ENCODE measurements at places on chromosomes 4 and X.
A peak's percentile ranks its signal among the peaks of the same experiment; 100 is the strongest.

DNA sequence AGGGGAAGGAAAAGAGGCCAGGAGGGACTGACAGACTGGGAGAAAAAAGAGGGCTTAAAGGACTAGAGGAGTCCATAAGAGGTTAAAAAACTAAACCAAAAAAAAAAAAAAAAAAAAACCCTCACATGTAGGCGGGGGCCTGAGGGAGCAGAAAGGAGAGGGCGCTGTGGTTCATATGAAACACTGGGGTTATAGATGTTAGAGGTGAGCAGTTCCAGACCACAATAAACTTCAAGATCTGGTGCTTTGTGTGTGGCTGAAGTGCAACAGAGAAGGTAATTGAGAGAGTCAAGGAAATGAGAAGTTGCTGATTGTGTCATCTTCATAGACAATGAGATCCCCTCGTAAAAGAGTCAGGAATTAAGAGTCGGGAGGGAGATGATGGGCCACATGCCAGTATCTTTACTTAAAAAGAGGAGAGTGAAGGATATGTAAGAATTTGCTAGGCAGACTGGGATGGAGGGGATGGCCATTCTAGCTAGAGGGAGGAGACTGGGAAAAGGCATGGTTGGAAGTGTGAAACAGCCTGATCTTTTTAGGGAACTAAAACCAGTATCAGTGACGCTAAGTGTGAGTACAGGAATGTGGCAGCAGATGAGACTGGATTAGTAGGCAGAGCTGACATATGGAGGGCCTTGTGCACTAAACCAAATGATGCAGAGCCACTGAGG, 18.4 kb upstream of the OGT start:
- DNase-seq, result no peak

- DNase-seq, result no peak
Measured at GRCh38 chr4:53618321-53618720, 27.0 kb upstream of the LNX1 start.

DNA sequence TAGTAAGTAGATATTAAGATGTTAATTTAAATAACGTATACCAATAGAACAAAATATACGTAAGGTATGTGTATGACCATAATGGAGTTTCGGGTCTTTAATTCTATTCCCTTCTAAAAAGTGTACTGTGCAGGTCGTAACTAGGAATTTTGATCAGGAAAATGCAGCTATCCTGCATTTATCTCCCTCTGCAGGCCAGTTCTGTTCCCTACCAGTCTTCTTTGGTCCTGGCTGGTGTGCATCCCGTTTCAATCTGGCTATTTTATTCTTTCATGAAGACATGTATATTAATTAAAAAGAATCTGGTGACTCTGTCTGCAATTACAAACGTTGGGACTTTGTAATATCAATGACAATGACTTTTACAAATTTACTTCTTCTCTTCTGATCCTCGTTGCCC, 534.1 kb upstream of the AADAT start:
- no peak for DNase-seq

GRCh38 chrX:2712890-2713840, 22.1 kb downstream of the CD99 start:
- no peak for DNase-seq

GRCh38 chr4:5753766-5754528, 42.9 kb downstream of the EVC start:
- no peak for DNase-seq

- no peak for DNase-seq
Measured at GRCh38 chr4:143391895-143392294, 55.2 kb downstream of the GAB1 start.

- DNase-seq, result no peak
Measured at GRCh38 chr4:101000496-101000895, 346.8 kb downstream of the PPP3CA start.

GRCh38 chrX:83845397-83845796, 15.5 kb upstream of the CYLC1 start:
- no peak for DNase-seq

DNA sequence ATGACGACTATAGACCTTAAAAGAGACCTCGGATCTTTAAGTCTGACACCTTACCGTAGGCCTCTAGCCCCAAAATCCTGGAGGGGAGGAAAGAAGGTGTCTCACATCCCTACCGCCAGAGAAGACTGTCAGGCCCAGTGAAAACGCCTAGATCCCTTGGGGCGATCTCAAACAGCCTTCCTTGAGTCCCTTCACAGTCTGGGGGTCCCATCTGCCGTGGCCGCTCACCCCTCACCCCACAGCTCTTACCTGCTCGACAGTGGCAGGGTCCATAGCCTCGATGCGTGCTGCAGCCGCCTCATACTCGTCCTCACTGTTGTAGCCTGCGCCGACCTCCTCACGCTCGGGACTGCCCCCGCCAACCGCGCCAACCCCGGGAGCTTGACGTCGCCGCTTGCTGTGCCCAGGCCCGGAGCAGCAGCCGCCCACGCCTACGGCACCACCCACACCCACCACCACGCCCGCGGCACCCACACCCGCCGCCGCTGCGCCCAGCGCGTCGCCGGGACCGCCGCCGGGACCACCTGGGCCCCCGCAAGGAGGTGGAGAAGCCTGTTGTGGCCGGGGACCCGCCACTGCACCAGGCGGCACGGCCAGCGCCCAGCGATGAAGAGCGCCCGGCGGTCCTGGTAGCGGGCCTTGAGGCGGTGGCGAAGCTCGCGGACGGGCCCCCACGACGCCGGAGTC, 536 bp downstream of the OTUD5 start:
- peak; percentile 57 for DNase-seq

- DNase-seq, result no peak
Measured at GRCh38 chr4:111761531-111761930, 383.7 kb upstream of the FAM241A start.

DNA sequence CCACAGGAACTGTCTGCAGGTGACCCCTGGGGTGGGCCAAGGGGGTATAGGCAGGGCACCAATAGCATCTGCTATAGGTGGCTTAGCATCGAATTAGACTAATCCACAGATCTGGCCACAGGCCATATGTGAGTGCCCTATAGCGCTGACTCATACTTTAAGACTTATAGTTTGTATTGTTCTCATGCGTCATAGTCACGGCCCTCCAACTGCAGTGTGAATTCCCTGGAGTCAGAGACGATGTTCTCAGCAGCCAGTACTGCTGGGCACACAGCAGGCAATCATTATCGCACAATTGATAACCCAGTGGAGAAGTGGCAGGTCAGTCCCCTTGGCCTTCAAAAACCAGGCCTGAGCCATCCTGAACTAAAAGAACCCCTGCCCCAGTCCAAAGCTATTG, 58.1 kb downstream of the ADGRG2 start:
- no peak for DNase-seq

- DNase-seq, result no peak
Measured at GRCh38 chr4:168588916-168589531, 92.2 kb downstream of the PALLD start.

DNA sequence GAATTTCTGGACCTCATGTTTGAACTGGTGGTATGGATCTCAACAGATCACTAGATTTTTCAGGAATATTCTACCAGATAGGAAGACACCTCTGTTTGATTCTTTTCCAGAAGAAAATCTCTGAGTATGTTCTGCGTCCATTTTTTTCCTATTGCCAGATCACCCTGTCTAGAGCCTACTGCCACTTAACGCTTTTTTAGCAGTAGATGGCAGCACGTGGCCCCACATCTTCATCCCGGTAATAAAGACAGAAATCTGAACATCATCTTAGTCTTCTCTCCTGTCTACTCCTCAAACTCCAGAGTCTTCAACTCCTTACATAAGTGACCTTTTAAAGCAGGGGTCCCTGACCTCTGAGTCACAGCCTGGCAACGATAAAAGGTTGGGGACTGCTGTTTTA, 184.7 kb downstream of the TMA16 start:
- no peak for DNase-seq

- DNase-seq, result no peak
Measured at GRCh38 chr4:124631760-124632159, 80.8 kb downstream of the ANKRD50 start.

DNA sequence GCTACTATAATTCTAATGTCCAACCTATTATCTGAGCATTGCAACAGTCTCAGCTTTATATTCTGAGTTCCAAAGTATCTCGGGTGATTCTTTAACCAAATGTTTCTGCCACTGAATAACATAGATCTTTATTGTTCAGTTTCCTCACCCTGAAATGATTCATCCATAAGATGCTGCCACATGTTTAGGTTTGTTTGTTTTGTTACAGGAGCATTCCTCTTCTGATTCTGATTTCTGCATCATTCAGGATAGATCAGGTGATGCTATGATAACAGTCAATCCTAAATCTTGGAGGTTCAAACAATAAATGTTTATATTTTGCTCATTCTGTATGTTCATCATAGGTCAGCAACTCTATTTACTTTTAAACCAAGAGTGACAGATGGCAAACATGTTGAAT, 927.6 kb downstream of the PCDH7 start:
- no peak for DNase-seq

DNA sequence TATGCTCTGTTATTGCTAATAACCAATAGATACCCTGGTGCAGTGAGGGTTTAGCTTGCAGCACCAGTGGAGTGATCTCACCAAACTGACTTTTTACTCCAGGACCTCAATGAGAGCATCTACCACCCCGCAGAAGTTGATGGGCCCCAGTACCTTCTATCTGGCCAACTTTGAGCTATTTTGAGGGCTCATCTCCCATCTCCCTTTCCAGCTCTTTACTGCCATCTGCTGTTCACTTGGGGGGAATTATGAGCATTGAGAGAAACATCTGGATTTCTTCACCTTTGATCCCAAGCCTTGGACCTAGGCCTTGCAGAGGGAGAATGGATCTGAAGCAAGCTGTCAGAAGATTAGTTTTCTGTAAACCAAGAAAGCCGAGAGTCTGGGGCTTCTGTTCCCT, 143.6 kb downstream of the TMEM164 start:
- peak; percentile 6 for DNase-seq

GRCh38 chr4:72602396-72603376, 33.7 kb upstream of the ADAMTS3 start:
- no peak for DNase-seq

DNA sequence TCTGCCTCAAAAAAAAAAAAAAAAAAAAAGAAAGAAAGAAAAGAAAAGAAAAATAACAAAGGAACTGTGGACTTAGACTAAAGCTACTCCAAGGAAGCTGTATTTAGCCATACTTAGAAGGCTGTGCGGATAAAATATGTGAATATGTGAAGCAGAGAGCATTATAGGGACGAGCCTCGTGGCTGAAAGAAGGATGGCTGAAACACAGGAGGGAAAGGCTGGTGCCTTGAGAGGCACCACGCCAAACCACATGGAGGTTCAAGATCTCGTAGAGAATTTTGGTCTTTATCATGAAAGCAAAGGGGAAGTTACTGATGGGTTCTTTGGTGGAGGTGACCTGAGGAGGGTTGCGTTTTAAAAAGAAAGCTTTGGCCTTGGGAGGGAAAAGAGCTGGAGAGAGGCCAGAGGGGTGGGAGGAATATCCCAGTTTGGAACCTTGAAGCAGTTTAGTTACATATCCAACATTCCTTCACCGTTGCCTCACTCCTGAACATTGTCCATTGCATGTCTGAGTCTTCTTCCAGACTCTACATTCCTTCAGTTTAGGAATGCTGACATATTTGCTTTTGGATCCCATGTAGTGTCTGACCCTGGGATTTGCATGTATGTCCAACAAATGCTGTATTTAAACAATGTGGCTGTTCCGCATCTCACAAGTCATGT, 82.5 kb downstream of the CPE start:
- DNase-seq, result no peak

- DNase-seq, result no peak
Measured at GRCh38 chrX:48826135-48826875, at the start of gene ERAS. Gene ERAS, plus strand, starts transcription at chrX:48826513. Its CDS starts 2,611 bp downstream, at chrX:48829124.

GRCh38 chrX:37787423-37787869, 7.6 kb downstream of the CYBB start:
- no peak for DNase-seq

- no peak for DNase-seq
Measured at GRCh38 chr4:95728145-95728544, 111.7 kb upstream of the PDHA2 start.

GRCh38 chr4:159698336-159698735, 595.5 kb downstream of the RAPGEF2 start:
- DNase-seq, result no peak

DNA sequence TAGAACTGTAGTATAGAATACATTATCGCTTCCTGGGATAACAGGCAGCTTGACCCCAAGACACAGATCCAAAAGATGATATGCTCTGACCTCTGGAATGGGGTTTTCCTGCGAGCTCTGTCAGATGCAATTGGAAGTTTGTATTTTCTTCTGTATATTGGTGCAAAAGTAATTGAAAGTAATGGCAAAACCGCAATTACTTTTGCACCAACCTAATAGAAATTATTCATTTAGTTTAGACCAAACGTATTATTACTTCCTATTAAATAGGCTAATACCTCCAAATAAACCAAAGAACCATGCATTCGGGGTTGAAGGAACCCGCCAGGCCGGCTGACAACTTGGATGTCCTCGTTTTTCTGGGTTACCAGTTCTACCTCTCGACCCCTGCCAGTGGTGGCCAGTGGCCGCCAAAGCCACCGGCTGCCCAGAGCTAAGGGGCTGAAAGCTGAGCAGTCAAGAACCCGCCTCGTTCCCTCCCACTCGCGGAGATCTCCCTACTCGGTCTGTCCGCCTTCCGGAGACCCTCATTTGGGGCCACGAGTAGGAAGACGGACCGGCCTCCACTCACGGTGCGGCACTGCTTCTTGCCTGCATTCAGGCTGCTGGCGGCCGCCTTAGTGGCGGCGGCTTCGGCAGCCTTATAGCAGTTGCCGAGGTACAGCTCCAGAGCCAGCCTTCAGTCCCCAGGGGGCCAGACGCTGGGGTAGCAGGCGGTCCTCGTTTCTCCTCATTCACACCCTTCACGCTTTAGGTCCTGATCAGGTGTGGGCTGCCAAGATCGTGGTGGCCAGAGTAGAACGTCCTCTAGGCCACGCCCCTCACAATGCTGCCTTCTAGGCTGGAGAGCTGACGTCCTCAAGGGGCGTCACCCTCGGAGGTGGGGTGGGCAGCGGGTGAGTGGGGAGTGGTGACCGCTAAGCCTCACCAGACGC, 121.9 kb downstream of the RBMX2 start:
- DNase-seq, result no peak

- DNase-seq, result no peak
Measured at GRCh38 chr4:140854168-140854567, 98.0 kb upstream of the TBC1D9 start.

GRCh38 chr4:24683116-24683515, 98.8 kb upstream of the DHX15 start:
- no peak for DNase-seq

DNA sequence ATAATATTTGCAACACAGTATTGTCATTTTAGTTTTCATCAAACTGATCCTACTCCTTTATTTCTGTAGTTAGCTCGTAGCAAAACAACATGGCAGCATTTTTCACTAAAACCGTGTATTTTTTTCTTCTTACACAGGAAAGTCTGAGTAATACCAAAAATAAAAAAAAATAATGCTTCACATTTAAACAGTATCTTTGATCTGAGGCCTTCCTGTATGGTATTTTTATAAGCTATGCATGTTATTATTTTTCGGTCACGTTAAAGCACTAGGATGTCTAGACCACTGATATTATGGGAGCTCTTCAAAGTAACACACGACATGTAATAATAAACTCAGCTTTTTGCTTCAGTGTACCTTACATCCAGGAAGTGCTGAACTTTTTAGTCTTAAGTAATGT, 94.1 kb upstream of the SRD5A3 start:
- DNase-seq, result no peak

Data from activated CD4-positive, alpha-beta T cell treated with anti-CD3 and anti-CD28 coated beads for 4 hours (primary cell).